Lower lobe of right lung (tissue), 2 donors: ENCODE measurements at places on chromosomes 12 and 14. TPM values are rescaled to one million over a fixed set of nuclear protein-coding genes. Genes with fewer than 3 reads are reported as not detected.
A peak's percentile ranks its signal among the peaks of the same experiment; 100 is the strongest.

MFAP5 gene
- total RNA-seq: 50.2 TPM

RND1 gene
- total RNA-seq: 5.9 TPM

CRIP1 gene
- 237 TPM for total RNA-seq

CLEC2A gene
- total RNA-seq: not detected

DNA sequence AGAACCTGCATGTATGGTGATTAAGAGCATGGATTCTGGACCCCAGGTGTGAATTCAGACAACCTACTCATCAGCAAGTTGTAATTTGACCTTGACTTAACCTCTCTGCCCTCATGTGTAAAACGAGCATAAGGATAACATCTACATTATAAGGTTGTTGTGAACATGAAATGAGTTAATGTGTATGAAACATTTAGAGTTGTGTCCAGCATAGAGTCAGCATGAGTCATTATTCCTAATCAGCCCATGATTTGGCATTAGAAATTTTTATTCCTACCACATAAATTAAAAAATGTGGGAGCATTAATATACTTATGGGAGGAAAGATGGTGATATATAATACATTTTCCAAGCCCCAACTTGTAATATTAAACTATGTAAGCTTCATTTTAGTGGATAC lies 95.9 kb upstream of the DDHD1 start:
- no peaks in the 10 kb centered on the region for H3K27me3 ChIP-seq
- no peak overlapping the region for H3K4me3 ChIP-seq
- H3K27ac ChIP-seq: no peak overlapping the region
- no peak for DNase-seq
- no peaks in the 10 kb centered on the region for H3K36me3 ChIP-seq

- H3K27ac ChIP-seq: no peak overlapping the region
- DNase-seq: no peak
- peaks cover 16% of the 10 kb centered on the region for H3K4me1 ChIP-seq
- H3K27me3 ChIP-seq: no peaks in the 10 kb centered on the region
Observed at GRCh38 chr12:14993117-14993516, 20.3 kb downstream of the PDE6H start.

- no peaks in the 10 kb centered on the region for H3K27me3 ChIP-seq
- H3K36me3 ChIP-seq: peaks cover 99% of the 10 kb centered on the region
- no peak for DNase-seq
- no peaks in the 10 kb centered on the region for H3K4me1 ChIP-seq
- no peak overlapping the region for H3K4me3 ChIP-seq
- H3K27ac ChIP-seq: no peak overlapping the region
Observed at GRCh38 chr14:73153272-73153671, 17.0 kb downstream of the PSEN1 start.

DNA sequence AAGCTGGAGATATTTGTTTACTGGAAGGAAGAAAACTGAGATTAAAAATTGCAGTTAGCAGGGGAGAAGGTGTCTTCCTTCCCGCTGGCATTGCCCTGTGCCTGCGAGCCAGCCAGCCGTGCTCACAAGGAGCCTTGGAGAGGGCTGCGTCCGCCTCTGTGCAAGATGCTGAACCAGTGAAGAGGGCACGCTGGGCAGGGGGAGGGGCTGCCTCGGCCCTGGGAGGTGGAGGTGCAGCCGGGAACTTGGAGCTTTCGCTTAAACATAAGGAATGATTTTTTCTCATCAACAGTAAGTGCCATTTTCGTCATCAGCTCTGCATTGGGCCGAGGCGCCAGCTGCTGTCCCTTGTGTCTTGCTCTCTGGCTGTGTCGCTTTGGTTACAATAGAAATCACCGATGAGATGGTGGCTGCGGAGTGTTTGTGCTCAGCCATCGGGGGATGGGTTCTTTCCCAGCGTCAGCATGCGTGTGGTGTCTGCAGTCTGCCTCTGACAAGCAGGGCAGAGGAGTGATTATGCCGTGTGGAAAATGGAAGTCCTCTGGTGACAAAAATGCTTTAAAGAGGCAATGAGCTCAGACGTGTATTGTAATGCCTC lies 97.3 kb downstream of the ESR2 start:
- no peaks in the 10 kb centered on the region for H3K27me3 ChIP-seq
- peaks cover 21% of the 10 kb centered on the region for H3K4me1 ChIP-seq
- H3K4me3 ChIP-seq: peak overlapping the region; percentile 41
- peaks cover 4% of the 10 kb centered on the region for H3K36me3 ChIP-seq
- peak; percentile 77 for DNase-seq
- peak overlapping the region; percentile 2 for H3K27ac ChIP-seq

GRCh38 chr14:68520637-68521556 lies 272.0 kb downstream of the ZFP36L1 start:
- H3K4me1 ChIP-seq: peaks cover 51% of the 10 kb centered on the region
- H3K27me3 ChIP-seq: no peaks in the 10 kb centered on the region
- DNase-seq: peak; percentile 73
